NCI-H1930 (cell line): ENCODE measurements at places on chromosomes 1 and 21.

- DNase-seq = no peak
Measured at GRCh38 chr1:229883504-229884200, 183.4 kb upstream of the GALNT2 start.

DNA sequence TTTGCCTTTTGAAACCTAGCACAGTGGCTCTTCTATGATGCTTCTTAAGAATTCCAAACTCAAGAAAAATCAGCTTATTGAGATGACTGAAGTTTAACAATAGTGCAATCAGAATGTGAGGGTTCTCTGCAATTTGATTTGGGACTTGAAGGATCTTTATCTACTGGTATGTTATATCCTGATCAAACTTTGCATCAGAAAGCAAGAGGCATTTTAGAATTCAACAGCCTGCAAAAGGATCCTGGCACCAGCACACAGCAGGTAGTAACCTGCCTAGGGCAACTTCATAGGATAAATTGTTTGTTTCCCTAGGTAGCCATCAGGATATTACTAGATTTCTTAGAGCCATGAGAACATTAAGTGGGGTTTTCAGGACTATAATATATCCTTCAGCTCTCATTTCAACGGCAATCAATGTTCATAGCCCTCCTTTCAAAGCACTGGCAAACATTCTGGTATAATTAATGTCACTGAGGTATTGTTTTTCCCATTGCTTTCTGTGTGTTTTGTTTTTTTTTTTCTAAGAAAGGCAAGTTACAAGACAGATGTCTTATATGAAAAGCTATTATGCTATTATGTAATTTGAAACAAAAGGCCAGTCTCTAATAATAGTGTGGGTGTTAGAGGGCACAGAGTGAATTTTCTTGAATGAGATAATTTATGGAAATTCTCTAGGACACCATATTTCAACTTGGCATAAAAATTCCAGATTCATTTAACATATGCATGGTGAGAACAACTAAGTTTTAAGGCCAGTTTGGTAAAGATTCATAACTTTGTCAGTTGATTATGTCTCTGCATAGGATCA is 34.5 kb downstream of the NTNG1 start:
- peak; percentile 74 for DNase-seq

DNA sequence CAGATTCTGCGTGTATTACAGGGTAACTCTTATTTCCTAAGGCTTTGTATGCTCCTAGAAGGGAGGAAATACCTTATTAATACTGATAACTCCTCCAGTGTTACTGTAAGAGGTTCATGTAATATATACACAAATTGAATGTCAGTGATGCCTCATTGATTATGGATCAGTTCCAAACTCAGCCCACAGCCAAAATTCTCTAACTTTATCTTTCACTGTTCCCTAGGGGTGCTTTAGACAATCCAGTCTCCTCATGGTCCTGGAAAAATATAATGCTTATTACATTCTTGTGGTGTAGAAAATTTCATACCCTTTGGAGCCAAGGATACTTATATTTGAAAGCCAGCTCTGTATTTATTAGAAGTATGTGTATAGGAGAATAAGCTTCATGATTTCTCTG is 73.0 kb downstream of the NGF start:
- no peak for DNase-seq

- DNase-seq = no peak
Measured at GRCh38 chr1:59484096-59484495, 187.2 kb downstream of the FGGY start.

- DNase-seq = no peak
Measured at GRCh38 chr1:166692346-166692745, 146.9 kb upstream of the POGK start.

DNA sequence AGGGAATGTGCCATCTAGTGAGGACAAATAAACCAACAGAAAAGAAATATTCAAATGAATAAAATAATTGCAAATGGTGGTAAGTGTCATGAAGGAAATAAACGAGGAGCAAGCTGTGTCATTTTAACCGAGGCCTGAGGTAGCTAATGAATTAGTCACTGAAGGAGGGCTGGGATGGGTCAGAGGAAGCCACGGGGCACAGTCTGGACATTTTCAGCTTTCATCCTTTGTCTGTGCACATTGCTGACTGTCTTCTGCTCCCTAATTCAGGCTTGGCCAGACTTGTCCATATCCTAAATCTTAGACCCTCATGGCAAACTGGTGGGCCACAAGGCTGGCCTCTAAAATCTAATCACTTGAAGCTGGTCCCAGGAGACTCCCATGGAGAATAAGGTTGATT is 138.4 kb downstream of the RHOU start:
- DNase-seq = no peak

DNA sequence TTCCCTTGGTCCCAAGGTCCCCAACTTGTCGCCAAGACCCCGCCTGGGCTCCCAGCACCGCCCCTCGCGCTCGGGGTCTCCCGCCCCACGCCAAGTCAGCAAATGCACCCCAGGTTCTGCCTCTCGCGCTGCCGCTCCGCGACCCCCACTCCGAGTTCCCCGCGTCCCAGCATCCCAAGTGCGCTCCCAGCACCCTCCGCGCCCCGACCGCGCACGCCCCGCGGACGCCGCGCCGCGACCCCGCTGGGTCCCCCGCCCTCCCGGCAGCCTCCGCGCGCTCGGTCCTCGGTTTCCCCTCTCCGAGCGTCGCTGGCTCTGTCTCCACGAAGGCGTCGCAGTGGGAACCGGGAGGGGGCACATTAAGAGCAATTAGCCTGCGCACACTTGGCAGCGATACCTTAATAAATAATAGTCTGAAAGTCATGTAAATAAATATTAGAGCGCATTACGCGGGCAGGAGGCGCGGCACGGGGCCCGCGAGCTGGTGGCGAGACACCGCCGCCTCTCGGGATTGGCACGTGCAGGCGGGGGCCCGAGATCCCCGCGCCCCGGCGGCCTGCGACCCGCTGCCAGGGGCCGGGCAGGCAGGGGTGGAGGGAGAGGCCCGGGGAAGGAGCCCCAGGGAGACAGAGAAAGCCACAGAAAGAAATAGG is 75.9 kb downstream of the VWA5B1 start:
- no peak for DNase-seq
